GM10248 (cell line): ENCODE measurements at places on chromosomes 11 and 22.

- no peak for DNase-seq
Observed at GRCh38 chr11:96324912-96325311, 18.1 kb downstream of the MAML2 start.

- no peak for DNase-seq
Observed at GRCh38 chr11:116413301-116414242, 359.2 kb downstream of the BUD13 start.

DNA sequence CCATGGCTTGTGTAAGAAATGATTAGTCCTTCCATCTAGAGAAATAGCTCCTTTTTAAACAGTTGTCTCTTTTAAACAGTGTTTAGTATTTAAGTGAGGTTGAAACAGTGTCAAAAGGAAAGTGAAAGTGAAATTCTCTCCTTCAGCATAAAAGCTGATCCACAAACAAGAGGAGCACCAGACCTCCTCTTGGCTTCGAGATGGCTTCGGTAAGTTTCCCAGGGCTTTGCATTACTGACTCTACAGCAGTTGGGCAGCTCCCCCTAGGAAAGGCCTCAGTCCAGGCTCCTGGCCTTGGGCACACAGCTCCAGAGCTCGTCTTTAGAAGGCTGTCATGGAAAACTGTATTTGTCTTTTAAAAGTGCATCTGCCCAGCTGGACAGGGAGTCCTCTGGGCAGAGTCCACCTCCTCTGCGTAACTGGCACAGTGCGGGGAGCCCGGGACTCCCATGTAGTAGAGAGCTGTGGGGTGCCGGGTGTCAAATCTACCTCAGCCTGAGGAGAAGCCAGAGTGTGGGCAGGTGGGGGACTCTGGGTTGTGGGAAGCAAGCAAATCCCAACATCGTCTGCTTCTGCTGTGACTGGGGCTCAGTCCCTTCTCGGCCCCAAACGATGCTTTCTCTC is at the start of gene PLAAT4:
Gene PLAAT4, plus strand, starts transcription at position 140 of the 624 bp plus-strand sequence. Its CDS starts 61 bp downstream, at position 201.
- DNase-seq: peak; percentile 72

DNA sequence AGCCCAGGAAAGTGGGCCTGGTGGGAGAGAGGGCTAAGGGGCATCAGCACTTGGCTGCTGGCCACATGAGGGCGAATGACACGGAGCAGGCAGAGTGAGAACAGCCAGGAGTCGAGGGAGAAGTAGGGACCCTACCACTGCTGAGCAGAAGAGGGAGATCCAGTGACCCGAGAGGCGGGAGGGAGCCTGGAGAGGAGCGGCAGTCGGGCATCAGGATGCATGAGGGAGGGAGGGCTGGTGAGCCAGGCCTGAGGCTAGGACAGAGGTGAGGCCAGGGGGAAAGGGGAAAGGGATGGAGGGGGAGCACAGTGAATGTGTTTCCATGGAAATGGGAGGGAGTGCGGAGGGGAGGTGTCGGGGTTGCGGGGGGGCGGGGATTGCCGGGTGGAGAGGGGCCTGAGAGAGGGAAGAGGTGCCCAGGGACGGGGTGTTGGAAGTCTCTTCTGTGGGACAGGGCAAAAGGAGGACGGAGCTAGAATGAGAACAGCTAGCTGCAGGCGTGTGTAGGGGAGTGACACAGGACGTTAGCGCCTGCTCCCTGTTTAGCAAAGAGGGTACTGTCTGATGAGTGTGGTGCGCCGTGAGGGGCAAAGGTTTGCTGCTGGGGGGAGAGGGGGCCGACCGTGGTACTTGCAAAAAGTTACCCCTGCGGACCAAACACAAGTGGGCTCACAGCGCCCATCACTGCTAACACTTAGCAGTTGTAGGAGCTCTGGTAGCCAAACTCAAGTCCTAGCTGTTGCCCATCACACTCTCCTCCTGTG is 37.1 kb upstream of the WNT11 start:
- DNase-seq: no peak

- no peak for DNase-seq
Observed at GRCh38 chr11:1138097-1138496, 19.7 kb upstream of the MUC5AC start.

- peak; percentile 10 for DNase-seq
Observed at GRCh38 chr11:93689240-93689639, 27.8 kb downstream of the CEP295 start.

- no peak for DNase-seq
Observed at GRCh38 chr22:38777087-38777671, 16.8 kb downstream of the DNAL4 start.

- DNase-seq: no peak
Observed at GRCh38 chr11:102186551-102187191, 76.4 kb downstream of the YAP1 start.

DNA sequence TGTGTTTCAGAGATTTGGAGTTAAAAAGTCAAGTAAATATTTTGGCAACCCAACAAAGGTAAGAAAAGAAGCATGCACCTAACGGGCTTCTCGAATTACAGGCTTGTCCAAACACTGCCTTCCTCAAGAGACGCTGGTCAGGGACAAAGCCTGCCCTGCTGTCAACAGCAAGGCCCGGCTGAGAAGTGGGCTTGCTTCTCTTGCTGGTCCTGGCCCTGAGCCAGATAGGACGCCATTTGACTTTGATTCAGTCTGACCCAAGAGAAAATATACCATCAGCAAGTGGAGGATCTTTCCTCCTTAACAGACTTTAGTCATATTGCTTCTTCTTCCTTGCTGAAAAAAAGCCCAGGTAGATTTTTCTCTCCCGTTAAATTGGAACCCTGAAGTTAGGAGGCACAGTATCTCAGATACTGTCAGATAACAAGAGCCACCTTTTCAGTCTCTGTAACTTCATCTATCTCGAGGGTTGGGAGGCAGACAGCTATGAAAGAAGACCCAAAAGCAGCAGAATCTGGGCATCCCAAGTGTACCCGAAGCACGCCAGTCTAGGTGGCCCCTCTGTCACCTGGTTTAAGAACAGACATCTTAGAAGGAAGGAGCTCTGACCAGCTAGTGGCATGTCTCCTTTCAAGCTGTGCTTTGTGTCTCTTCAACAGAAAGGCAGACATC is 57.5 kb downstream of the C22orf31 start:
- DNase-seq: no peak

DNA sequence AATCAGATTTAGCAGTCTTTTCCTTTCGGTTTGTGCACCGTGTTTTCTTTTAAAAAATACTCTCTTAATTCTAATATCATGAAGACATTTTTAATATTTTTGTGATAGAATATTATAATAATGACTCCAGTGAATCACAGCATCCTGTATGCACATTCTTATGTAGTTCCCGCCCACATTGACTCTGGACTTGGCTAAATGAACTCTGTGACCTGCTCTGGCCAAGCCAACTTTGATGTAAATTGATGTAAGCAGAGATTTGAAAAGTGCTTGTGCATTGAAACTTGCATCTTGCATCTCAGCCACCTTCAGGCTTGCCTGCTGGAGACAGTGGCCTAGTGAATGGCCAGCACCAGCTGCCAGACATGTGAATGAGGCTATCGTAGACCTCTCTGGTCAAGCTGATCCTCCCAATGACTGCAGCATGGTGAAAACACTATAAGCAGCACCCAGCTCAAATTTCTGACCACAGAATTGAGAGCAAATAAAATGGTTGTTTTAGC is 29.2 kb upstream of the PGM2L1 start:
- no peak for DNase-seq

DNA sequence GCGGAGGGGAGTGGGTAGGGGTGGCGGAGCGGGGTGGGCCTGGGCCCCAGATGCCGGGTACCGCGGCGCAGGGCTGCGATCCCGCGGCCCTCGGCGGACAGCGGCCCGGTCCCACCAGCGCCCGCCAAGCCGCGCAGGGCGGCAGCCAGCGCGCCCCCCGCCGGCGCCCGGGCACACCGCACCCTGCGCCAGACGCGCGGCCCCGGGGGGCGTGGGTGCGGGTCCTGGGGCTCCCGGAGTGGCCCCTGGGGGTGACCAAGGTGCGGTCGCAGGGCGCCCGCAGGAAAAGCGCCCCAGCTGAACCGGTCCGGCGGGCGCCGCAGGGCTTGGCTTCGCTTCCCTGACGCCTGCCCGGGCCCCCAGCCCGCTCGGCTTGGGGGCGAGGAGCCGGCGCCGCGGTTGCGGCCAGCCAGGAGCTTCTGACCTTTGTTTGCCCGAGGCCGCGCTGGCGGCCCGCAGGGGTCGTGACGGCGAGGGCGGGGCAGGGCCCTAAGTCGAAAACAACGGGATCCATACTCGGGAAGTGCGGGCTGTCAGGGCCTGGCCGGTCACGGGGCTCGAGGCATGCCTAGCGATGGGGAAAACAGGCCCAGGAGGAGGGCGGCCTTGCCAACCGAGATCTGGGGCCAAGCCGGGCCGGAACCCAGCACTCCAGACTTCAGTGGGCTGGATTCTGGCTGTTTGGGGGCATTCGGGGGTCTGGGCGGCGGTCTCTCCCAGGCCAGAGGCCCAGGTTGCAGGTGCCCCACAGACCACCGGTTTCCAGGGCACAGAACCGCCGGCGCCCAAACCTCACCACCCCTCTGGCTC is 581 bp upstream of the AP5B1 start:
- no peak for DNase-seq

DNA sequence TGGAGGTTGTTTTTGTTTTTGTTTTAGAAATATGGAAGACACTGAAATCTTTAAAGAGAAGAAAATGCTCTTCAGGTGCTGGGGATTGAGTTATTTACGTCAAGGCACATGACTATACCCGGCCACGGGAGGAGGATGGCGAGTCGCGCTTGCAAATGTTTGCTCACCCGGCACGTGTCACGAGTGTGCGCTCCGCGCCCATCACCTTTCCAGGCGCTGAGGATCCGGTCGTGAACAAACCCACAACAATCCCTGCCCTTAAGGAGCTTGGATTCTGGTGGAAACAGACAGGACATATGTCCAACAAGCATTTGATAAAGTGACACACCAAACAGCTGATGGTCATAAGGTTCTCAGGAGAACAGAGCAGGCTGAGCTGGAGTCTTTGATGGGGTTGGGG is 715.5 kb downstream of the BRD1 start:
- DNase-seq: no peak

DNA sequence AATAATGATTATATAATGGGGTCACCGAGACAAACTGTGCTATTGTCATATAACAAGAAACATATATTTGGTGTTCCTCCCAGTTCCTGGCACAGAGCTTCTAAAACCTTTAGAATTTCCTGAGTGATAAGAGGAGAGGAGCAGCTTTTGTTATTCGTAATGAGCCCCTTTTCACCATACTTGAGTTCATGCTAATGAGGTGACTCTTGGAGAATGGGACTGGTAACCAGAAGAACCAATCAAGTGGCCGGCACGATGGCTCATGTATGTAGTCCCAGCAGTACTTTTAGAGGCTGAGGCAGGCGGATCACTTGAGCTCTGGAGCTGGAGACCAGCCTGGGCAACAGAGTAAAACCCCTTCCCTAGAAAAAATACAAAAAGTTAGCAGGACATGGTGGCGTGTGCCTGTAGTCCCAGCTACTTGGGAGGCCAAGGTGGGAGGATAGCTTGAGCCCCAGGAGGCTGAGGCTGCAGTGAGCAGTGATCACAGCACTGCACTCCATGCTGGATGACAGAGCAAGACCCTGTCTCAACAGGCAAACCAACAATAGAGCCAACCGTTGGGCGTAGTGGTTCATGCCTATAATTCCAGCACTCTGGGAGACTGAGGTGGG is 62.7 kb upstream of the FTH1 start:
- DNase-seq: no peak

DNA sequence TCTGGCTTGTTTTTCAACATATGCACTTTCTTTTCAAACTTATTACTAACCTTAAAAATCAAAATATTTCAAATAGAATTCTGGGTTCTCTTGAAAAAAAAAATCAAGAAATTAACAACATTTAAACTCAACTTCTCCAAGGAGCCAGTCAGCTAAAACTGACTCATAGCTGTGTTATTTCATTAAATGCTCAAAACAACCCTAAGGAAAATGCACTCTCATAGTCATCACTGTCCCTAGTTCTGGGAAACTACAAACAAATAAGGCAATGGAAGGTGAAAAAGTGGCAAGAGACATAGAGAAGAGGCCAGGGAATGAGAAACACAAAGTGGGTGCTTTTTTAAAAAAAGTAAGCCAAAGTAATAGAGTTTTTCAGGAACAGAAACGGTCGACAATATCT is 4.1 kb upstream of the ARHGAP20 start:
- DNase-seq: no peak

GRCh38 chr11:119520400-119520799 is 97.4 kb upstream of the THY1 start:
- no peak for DNase-seq

GRCh38 chr11:94034207-94034606 is 13.1 kb downstream of the HEPHL1 start:
- no peak for DNase-seq

- DNase-seq: no peak
Observed at GRCh38 chr11:116485425-116485824, 287.4 kb downstream of the BUD13 start.

GRCh38 chr11:1619449-1619848 is 2.5 kb downstream of the KRTAP5-4 start:
- no peak for DNase-seq

- no peak for DNase-seq
Observed at GRCh38 chr11:83319346-83319745, 33.2 kb upstream of the CCDC90B start.

DNA sequence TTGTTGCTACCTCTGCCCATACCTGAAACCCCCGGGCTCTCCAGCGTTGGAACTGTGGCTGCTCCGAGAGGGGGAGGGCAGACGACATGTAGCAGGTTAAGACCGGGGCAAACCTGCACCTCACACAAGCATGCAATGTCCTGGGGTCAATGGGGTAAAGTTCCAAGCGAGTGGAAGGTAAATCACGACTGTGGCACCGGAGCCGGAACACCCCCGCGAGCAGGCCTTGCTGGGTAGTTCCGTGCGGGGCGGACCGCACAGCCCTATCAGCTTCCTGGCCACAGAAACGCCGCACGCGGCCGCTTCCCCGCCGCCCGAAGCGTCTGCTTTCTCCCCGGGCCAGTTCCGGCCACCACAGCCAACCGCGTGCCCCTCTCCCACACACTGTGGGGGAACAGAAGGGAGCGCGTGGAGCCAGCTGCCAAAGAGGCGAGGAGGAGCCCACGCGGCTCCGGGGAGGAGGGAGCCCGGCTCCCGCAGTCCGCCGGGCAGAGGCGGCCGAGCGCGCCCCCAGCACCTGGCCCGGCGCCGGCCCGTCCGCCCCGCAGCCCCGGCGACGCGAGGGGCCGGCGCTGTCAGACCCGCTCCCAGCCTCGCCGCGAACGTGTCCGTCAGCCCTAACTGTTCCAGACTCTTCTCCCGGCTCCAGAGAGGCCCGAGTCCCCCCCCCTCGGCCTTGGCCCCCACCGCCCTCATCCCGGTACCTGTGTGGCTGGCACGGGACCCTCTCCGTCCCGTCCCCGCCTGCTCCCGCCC is 1.6 kb downstream of the SPTBN2 start:
- peak; percentile 50 for DNase-seq

DNA sequence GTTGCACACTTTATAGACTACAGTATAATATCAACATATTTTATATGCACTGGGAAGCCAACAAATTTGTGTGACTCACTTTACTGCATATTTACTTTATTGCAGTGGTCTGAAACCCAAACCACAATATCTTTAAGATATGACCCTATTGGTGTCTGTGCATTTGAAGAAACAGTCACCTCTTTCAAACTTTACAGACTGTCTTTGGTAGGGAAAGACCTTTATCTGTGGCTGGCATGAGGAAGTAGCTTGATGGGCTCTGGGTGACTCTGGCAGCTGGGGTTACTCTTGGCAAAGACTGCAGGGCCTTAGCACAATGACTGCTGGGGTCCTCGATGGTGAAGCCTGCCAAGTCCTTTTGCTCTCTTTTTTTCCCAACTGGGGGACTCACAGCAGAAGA is 21.3 kb upstream of the ABTB2 start:
- no peak for DNase-seq

GRCh38 chr11:75852406-75853017 is 37.5 kb downstream of the UVRAG start:
- DNase-seq: no peak
